Keratinocyte (primary cell): ENCODE measurements at places on chromosomes 7 and 10.

DNA sequence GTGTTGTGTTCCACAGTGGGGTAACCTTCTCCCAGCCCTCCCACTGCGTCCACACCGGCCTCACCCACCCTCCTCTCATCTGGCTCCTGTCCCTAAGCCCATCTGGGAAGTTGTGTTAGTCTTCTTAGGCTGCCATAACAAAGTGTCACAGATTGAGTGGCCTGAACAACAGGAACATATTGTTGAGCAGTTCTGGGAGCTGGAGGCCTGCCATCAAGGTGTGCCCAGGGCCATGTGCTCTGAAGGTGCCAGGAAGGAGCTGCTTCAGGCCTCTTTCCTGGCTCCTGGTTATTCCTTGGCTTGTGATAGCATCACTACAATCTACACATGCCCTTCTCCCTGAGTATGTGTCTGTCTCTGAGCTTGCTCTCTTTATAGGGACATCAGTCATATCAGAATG lies 327.6 kb upstream of the COBL start:
- DNase-seq = no peak

DNA sequence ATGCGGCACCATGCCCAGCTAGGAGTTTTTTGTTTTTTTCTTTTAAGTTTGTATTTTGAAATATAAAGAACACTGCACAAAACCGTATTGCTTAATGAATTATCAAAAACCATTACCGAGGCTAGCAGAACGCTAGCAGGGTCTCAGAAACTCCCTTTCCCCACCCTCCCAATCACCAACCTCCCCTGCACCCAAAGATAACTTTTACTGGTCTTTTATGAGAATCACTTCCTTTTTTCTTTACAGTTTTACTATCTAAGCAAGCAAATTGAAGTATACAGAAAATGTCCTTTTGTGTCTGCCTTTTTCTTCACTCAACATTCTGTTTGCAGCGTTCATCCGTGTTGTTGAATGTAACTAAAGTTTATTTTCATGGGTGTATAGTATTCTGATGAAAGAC lies 13.4 kb downstream of the HIP1 start:
- no peak for DNase-seq

DNA sequence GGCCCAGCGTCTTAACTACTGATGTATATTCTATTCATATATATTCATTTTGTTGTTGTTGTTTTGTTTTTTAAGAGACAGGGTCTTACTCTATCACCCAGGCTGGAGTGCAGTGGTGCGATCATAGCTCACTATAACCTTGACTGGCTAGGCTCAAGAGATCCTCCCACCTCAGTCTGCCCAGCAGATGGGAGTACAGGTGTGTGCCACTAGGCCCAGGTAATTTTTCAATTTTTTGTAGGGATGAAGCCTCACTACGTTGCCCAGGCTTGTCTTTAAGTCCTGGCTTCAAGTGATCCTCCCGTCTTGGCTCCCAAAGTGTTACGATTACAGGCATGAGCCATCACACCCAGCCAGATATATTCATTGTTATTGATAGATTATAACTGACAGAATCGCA lies 12.9 kb upstream of the STN1 start:
- DNase-seq = no peak

DNA sequence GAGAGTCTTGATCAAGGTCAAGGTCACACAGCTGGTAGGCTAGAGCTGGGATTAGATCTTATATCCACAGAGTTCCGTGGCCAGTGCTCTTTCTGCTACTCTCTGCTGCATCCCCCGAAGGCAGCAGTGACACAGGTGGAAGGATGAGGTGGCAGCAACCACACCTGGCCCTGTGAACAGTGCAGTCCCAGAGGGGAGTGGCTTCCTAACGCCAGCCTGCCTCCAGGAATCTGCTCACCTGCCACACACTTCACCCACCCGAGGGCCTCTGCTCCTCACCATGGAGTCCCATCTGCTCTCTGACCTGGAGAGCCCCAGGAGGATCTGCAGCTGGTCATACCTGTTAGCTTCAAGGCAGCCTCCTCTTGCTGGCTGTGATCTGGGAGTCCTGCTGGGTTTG lies 484.2 kb downstream of the PLXNA4 start:
- DNase-seq = no peak

- no peak for DNase-seq
These were observed 16.4 kb upstream of the NPS start for GRCh38 chr10:127532659-127533058.

- peak; percentile 69 for DNase-seq
These were observed 59.1 kb upstream of the COL1A2 start for GRCh38 chr7:94335586-94335985.

DNA sequence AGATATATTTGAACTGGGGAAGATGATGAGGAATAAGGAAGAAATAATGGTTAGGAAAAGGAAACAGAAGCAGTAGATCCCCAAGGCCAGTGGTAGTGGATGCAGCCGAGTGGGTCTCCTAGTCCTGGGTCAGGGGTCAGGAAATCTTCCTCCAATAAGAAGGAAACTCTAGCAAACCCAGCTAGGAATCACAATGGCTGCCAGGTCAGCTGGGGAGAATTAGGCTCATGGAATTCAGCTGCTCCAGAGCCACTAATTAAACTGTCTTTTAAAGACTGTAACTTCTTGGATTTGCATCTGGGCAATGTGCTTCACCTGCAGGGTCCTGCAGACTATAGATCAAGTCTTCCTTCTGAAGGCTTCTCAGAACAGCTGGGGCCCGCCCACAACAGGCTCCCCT lies 644.4 kb downstream of the KCNMA1 start:
- no peak for DNase-seq

DNA sequence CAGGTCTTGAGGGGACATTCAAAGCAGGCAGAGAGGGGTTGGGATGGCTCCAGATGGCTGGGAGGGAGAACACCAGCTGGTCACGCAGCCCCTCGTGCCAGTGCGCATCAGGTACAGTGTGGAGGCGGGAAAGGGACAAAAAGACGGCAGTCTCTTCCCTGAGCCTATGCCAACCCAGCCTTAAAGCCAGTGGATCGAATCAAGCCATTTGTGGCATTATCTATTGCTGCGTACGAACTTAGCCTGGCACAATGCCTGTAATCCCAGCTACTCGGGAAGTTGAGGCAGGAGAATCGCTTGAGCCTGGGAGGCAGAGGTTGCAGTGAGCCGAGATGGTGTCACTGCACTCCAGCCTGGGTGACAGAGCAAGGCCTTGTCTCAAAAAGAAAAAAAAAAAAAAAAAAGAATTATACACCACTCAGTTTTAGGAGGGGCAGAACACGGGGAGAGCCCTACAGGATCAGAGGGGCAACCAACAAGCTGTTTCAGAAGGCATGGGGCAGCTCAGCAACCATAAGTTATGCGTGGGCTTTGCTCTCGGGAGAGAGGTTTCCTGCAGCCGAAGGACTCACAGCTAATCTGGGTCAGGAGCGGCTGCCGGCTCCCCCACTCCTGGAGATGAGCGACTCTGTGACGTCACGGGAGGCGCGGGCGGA lies 356 bp upstream of the NDUFB2 start:
- peak; percentile 38 for DNase-seq

- peak; percentile 23 for DNase-seq
These were observed 3.7 kb downstream of the PLPP4 start for GRCh38 chr10:120460776-120461175.

DNA sequence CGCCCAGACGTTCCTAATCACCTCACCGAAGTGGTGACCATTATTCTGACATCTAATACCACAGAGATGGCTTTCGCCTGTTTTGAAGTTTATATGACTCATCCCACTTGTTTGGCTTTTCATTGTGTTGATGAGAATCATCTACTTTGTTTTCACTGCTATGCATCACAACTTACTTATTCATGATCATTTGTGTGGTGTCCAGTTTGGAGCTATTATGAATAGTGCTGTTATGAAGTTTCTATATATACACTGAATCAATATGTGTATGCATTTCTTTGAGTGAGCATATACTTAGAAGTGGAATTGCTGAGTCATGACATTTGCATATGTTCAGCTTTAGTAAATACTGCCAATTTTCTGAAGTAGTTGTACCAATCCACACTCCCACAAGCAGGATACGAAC lies 38.6 kb upstream of the TNKS2 start:
- DNase-seq = no peak

GRCh38 chr7:100369105-100369504 lies 4.2 kb upstream of the PILRA start:
- no peak for DNase-seq

DNA sequence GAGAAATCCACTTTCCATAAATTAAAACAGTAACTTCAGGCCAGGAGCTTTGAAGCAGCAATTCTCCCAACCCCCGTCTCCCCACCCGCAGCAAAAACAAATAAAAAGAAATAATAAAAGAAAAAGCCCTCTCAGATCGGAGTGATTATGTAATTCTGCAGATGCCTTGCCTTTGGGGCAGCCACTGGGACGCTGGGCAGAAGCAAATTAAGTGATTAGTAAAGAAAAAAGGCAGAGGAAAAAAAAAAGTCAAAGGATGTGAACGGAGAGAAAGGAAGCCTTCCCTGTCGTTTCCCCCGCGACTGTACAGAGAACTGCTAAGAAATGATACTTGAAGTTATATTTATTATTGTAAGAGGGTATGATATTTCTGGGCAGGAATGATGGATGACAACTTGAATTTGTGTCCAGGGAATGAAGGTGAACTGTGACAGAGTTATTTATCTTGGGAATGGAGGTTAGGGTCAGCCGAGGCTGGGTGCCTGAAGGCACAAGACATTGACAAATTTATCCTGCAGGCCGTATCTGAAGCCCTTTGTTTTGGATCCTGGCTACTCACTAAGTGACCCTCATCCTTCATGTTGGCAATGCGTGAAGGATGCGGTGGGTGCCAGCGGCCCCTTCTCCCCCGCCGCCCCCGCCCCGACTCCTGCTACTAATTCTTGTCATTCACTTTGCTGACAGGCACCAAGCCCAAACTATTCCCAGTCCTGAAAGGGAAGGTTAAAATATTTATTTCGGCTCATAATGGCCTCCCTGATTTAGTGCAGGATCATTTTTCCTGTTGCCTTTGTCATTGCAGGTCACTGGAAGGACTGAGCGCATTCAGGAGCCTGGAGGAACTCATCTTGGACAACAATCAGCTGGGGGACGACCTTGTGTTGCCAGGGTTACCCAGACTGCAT lies 604.0 kb downstream of the LRMDA start:
- no peak for DNase-seq

- DNase-seq = no peak
These were observed 263.0 kb downstream of the BAMBI start for GRCh38 chr10:28940158-28940888.

DNA sequence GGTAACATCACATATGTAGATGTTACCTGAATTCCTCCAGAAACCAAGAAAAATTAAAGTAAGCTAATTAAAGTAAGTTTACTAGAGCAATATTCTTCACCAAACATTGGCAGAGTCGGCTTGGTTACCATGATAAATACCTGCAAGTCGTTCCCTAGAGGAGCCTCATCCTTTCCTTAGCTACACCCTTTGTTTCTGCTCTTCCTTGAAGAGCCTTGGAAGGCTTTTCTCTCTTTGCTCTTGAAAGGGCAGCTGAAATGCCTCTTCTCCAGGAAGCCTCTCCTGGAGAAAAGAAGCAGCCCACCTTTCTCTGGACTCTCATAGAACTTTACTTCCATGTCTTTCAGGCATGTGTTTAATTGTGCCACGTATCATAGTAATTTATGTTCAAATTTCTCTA lies 34.9 kb upstream of the CALD1 start:
- no peak for DNase-seq
